ENCODE measurements at places on chromosomes 4 and X. TPM values are rescaled to one million over a fixed set of nuclear protein-coding genes. Genes with fewer than 3 reads are reported as not detected.
A peak's percentile ranks its signal among the peaks of the same experiment; 100 is the strongest.

DNA sequence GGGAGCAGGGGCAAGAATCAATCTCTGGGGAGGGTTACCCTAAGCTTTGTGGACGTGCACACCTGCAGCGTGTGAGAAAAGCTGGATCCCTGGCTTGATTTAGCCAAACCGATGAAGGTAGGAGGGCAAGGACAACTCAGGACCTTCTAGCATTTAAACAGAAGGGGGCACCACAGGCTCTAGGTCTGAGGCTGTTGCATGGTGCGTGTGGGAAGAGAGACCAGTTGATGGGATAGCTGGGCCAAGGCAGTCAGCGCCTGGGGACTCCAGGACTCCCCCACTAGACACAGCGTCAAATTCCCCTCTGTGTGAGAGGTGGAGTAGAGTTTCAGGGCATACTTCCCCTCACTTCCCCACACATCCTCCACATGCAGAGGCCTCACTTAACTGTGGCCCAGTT, 4.3 kb downstream of the GABRQ start:
- DNase-seq: peak; percentile 13

- no peak for DNase-seq
Observed at GRCh38 chr4:112173593-112174558, 28.6 kb downstream of the FAM241A start.

DNA sequence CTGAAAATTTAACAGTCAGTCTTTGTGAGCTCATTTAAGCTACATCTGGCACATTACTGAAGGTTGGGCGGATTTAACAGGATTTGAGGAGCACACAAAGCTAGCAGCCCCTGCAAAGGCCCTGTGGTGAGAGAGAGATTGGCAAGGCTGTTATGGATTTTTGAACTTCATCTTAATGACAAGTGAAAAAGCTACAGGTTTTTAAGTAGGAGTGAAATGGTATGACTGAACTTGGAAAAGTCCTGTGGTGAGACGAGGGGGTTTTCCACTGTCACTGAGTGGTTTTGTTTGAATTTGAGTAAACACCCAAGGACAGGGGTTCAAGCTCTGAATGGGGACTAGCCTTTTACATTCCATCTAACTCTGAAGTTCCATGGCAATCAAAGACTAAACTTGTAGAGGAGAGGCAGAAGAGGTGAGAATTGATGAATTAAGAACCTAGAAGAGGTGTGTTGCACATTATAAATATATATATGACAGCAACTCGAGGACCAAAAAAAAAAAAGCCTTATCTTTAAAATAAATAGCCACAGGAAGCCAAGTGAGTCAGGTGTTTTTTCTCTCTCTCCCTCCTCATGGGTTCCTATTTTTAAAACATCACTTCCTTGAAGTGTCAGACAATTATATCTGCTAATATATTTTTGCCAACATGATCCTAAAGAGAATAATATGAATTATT, 47.8 kb upstream of the CLNK start:
- DNase-seq: no peak

- DNase-seq: peak; percentile 81
Observed at GRCh38 chr4:10106421-10107039, 10.1 kb downstream of the WDR1 start.

The XK gene
- 2.9 TPM for total RNA-seq

DNA sequence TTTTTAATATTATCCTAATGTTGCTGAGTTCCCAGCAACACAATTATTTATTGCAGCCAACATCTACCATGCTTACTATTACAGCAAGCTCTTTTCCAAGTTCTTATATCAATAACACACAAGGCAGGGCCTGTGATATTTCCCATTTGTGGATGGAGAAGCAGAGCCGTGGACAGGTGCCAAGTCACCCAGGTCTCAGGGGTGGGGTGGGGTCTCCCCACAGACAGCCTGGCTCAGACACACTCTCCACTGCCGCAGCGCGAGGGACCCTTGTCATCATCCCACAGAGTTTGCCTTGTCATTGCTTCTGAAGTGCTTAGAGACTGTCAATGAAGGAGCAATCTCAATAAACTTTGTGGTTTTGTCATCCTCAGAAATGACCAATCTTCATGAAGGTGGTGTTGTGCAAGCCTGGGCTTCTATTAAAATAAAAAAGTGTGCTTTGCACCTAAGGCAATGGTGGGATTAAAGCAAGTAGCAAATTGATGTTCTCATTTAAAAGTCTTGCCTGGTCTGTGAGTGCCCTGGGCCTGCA, 76.1 kb downstream of the SORBS2 start:
- DNase-seq: no peak

DNA sequence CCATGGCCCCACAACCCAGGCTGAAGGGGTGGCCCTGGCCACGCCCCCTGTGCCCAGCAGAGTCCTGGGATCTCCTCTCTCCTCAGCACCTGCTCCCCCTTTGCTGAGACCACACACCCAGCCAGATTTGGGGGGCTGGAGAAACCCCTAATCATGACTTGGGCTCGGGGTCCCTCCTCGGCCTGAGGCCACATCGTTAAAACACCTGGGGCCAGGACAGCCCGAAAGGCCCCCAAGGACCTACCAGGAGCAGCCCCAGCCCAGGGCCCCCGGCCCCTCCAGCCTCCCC, 116.7 kb downstream of the FAM53A start:
- DNase-seq: no peak

The PTPN13 gene
- 52.8 TPM for total RNA-seq

DNA sequence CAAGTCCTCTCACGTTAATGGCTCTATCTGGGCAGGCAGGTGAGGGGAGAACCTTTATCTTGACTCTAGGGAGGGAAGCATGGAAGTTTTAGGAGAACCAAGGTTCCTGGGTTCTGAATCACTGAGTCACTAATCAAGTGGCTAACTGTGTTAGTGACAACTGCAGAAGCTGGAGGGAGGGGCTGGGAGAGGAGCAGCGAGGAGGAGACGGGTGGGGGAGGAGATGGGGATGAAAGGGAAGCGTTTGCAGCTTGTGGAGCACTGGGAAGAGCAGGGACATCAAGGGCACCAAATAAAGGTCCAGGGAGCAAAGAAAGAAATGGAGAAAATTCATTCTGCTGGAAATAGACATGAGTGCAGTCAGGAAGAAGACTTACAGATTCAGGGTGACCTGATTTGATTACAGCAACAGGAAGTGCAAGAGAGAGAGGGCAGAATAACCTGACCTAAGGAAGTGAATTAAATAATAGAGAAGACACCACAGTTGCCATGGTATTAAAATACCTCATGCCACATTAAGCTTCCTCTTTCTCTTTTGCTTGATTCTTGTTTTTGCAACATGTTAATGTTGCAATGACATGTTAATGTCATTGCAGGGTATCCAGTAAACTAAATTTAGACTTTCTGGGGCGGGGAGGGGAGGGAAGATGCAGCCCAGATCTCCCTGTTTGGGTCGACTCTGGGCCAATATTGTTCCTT, 4.5 kb upstream of the SETD7 start:
- no peak for DNase-seq

GRCh38 chr4:119046263-119046662, 89.4 kb upstream of the MYOZ2 start:
- no peak for DNase-seq

GRCh38 chr4:24664956-24665355, 80.6 kb upstream of the DHX15 start:
- no peak for DNase-seq

The GLUD2 gene
- total RNA-seq: 15.2 TPM

The CPZ gene
- 34.8 TPM for total RNA-seq

DNA sequence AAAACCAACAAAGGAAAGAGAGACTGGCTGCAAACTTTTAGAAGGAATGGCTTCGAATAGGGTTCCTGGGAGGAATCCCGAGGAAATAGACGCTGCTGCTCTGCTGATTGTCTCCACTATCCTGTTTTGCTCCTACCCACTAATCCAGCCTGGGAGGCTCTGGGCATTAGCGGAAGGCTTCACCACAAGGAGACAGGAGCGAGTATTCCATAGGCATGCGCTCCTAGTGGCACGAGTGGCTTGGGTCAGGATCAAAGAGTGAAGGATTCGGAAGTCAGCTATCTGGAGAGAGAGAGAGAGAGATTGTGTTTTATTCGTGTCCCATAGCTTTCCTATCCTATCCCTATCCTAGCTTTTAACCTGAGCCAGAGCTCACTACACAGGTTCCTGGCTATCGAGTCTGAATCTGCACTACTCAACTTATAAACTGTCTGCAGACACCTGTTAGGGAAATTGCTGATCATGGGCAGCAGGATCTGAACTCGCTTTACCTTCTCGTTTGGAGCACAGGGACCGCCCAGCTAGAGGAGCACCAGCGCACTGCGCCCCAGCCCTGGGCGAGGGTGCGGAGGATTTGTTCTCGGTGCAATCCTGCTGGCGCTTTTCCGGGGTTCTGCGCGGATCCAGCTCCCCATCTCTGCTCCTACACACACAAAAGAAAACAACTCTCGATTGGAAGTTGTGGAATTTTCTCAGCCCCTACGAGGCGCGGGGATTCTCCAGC, 740 bp upstream of the NPY2R start:
- DNase-seq: peak; percentile 30

The NSG1 gene
- 30.2 TPM for total RNA-seq

DNA sequence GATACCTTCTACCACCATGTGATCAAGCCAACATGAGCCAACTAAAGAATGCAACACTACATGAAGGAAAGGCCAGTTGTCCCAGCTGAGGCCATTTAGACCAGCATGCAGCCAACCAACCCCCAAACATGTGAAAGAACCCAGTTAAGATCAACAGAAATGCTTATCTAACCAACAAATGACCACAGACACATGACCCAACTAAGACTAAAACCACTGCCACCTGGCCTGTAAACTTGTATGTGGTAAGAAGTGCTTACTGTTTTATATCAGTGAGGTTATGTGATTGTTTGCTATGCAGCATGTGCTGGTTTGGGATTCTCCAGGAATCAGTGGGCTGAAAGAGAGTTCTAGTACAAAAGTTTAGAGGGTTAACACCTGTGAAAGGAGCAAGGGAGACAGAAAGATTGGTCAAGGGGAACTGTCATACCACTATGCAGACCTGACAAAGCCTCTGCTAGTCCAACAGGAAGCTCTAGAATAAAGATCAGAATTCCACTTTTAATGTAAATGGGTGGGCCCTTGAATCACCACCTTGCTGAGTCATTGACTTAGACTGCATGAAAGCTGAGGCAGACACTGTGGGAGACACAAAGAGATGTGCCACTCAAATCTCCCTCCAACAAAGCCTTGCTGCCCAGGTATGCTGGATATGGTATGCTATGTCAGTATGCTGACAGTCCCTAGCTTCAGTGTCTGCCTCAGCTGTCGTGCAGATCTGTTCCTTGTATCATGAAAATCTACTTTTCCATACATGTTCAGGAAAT, 6.1 kb upstream of the SH3D19 start:
- DNase-seq: no peak

DNA sequence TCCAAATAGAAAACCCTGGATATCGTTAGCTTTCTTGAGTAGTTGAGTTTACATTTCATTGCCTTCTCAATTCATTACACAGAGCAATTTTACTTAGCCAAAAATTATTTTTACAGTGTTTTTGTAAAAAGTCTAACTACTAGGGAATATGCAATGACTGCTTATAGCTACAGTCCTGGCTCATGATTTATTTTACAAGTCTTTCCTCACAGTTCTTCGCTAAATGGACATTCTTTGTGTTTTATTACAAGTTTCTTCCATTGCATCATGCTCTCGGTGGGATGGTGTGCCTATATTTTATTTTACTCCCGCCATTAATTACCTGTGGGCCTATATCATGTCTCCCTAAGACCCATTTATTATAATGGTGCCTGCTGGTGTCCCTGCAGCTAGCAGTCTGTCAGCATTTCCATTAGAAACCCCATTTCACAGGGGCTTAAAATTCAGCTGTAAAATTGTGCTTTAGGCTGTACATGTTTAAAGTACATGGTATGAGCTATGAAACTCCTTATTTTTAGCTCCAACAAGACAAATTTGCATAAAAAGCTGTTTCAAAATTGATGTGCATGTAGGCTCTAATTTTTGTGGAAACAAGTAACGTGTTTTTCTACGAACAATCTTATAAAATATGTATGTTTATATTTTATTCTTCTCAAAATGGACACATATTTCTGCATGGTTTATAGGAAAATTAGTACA, 227.4 kb downstream of the SLC7A11 start:
- DNase-seq: no peak

The SASH3 gene
- 0.67 TPM for total RNA-seq

DNA sequence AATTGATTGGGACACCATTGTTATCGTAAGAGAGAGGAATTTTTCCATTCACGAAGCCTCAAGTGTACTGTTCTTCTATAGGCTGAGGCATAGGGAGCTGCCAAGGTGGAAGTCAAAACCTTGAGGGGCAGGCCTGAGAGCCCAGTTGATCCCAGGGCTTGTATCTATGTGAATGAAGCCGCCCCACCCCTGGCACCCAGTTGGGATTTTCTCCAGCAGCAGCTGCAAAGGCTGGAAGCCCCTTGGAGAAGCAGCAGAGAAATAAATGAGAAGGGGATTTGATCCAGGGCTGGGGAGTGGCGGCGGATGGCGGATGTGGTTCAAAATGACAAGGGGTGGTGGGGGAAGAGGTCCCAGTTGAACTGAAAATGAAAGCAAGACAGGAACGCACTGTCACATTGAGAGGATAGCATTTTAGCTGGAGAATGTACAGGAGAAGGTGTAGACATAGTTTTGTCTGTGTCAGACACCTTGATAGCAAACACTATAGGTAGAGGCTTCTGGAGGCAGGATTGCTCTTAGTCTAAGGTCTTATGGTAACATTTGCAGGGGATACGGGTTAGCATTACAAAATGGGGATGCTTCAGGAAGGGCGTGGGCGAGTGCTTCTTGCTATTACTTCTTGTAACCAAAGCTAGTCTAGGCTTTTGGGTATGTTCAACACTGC, 32.6 kb downstream of the DOCK11 start:
- no peak for DNase-seq

The SPANXN3 gene
- total RNA-seq: 0.52 TPM

DNA sequence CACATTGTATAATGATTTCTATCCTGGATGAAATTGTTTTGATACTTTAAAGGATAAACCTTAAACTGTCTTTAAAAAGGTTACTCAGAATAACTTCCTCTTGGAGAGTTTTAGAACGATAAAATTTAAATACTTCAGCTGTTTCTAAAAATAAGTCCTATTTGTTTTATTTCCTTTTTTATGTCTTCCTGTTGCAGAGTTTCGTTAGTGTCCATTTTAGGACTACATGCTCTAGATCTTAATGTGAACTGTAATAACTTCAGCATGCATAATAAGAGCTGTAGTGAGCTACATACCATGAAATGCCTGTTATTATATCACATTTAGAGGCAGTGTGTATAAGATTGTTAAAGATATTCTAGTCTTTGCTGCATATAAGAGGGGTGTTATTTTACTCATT, 14.6 kb downstream of the ATP10D start:
- no peak for DNase-seq

- no peak for DNase-seq
Observed at GRCh38 chr4:8739317-8739716, 132.3 kb downstream of the HMX1 start.

The TRIM61 gene
- total RNA-seq: not detected

DNA sequence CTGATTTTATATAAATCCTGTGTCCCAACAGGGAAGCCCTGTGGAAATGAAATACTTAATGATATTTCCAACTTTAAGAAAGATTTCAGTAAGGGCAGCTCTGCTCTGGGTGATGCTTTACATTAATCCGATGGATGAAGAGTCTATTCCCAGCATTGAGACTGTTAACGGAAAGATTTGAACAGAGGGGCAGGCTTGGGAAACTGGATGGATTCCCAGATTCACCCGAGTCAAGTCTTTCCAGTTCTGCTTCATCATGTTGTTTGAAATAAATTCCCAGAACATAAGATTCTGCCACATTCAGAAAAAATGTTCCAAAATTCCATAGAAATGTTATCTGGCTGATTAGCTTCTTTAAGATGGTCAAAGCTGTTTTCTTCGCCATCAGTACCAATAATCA, 246.0 kb downstream of the FBXW7 start:
- no peak for DNase-seq

- DNase-seq: no peak
Observed at GRCh38 chrX:70171624-70172023, 5.7 kb upstream of the DGAT2L6 start.
